NCI-H187 treated with DMSO at 0.1 percent for 48 hours (cell line): ENCODE measurements at places on chromosomes 5 and 9.

DNA sequence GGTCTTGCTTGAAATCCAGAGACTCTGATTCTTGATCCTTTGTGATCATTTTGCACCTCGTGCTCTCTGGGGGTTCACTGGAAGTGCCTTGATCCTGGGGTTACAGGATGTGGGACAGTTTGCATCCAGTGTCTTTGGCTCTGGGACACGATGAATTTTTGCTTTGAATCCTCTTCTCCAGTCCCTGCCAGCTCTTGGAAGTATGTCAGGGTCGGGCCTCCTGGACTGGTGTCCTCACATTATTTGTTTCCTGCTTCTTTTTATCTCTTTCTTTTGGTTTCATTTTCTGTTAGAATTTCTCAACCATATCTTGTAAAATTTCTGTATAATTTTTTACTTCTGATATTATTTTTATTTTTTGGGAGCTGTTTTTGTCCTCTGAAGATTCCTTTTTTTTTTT, 34.2 kb downstream of the SECISBP2 start:
- no peak for DNase-seq

DNA sequence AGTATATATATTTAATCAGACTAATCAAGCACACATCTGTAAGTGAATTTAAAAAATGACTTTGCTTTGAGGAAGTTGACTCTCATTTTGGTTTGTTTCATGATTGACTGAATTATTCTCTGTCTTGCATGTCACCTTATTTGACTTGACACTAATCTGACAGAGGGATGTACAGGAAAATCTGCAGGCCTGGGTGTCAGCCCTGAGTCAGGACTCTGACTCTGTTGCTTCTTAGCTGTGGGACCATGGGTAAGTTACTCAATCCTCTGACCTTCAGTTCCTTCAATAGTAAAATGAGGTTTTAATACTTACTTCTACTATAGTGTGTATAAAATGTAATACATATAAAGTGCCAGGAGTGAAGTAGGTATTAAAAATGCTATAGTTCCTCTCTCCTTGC, 415.9 kb downstream of the ARHGEF28 start:
- DNase-seq: no peak

GRCh38 chr9:105656131-105656921, 5.9 kb upstream of the TAL2 start:
- no peak for DNase-seq

DNA sequence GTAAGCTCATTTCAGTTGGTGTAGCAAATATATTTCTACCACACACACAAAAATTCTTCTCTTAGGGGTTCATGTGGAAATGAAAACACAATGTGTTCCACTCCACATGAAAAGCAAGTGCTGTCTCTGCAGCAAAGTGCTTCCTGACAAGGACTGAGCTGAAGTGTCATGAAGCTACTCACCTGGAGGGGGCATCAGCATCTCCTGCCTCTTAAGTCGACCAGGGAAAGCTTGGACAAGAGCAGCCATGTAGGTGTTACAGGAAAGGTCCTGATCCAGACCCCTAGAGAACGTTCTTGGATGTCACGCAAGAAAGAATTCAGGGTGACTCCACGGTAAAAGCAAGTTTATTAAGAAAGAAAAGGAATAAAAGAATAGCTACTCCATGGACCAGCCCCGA, 62.8 kb downstream of the SV2C start:
- DNase-seq: no peak

DNA sequence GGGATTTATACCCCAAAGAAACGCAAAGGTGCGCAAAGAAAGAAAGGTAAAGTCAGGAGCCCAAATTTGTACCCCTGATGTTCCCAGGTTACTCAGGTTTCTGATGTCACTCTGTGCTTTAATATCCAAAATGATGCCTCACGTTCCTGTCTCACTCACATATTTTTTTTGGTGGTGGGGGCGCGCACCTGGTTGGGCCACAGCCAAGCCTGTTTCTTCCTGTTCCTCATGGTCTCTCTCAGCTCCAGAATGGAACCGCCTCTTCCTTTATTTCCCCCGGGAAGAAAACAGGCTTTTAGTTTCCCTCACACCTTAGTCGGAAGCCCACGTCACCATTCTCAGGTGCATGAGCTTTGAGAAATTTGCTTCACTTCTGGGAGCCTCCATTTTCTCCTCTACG, 118.3 kb upstream of the BOD1 start:
- no peak for DNase-seq
